Activated CD4-positive, alpha-beta T cell treated with anti-CD3 and anti-CD28 coated beads for 36 hours (primary cell): ENCODE measurements at places on chromosomes 7 and 10. TPM values are rescaled to one million over a fixed set of nuclear protein-coding genes. Genes with fewer than 3 reads are reported as not detected.
A peak's percentile ranks its signal among the peaks of the same experiment; 100 is the strongest.

- peak overlapping the region; percentile 98 for H3K4me3 ChIP-seq
- peaks cover 36% of the 10 kb centered on the region for H3K4me1 ChIP-seq
- peaks cover 6% of the 10 kb centered on the region for H3K27me3 ChIP-seq
- H3K27ac ChIP-seq: peak overlapping the region; percentile 97
- peaks cover 2% of the 10 kb centered on the region for H3K36me3 ChIP-seq
These were observed 620 bp downstream of the BET1 start for GRCh38 chr7:94003446-94004023.

- no peak overlapping the region for H3K4me3 ChIP-seq
- DNase-seq: no peak
- H3K36me3 ChIP-seq: no peaks in the 10 kb centered on the region
- no peaks in the 10 kb centered on the region for H3K27me3 ChIP-seq
- no peaks in the 10 kb centered on the region for H3K4me1 ChIP-seq
These were observed 520.7 kb downstream of the LRMDA start for GRCh38 chr10:75952093-75952492.

GRCh38 chr7:12987238-12987637 lies 299.8 kb downstream of the ARL4A start:
- no peaks in the 10 kb centered on the region for H3K36me3 ChIP-seq

DNA sequence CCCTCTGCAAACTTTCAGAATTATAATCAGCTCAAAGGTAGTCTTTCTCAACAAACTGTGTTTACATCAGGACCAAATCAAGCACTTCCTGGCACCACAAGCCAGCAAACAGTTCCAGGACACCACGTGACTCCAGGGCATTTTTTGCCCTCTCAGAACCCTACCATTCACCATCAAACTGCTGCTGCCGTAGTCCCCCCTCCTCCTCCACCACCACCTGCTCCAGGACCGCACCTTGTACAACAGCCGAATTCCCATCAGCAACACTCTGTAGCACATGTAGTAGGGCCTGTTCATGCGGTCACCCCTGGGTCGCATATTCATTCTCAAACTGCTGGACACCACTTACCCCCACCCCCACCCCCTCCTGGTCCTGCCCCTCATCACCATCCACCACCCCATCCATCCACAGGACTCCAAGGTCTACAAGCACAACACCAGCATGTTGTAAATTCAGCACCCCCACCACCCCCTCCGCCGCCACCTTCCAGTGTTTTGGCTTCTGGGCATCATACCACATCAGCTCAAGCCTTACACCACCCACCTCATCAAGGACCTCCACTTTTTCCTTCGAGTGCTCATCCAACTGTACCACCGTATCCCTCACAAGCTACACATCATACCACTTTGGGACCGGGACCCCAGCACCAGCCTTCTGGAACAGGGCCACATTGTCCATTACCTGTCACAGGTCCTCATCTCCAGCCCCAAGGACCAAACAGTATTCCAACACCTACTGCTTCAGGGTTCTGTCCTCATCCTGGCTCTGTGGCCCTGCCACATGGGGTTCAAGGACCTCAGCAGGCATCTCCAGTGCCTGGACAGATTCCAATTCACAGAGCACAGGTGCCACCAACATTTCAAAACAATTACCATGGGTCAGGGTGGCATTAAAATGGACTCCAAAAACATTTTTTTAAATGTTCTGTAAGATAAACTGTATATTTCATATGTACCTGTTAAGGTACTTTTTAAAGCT lies 98.7 kb downstream of the KMT2E start:
- no peak for DNase-seq
- H3K4me3 ChIP-seq: no peak overlapping the region
- no peaks in the 10 kb centered on the region for H3K27me3 ChIP-seq
- H3K27ac ChIP-seq: peak overlapping the region; percentile 69

GRCh38 chr7:25348104-25348503 lies 119.8 kb upstream of the NPVF start:
- no peak for DNase-seq
- H3K4me3 ChIP-seq: no peak overlapping the region
- H3K27ac ChIP-seq: no peak overlapping the region

The FAM25C gene
- total RNA-seq: not detected

The FAM237B gene
- not detected for total RNA-seq
